Stimulated activated CD8-positive, alpha-beta memory T cell treated with anti-CD3 and anti-CD28 coated beads, Interleukin-4, amount 100 ng/mL, for 4 hours (primary cell): ENCODE measurements at places on chromosomes 1 and 21.

- no peak for DNase-seq
Measured at GRCh38 chr1:178895928-178896327, 25.1 kb upstream of the ANGPTL1 start.

- DNase-seq: no peak
Measured at GRCh38 chr1:67948151-67949080, 102.0 kb downstream of the DIRAS3 start.

GRCh38 chr1:41072051-41072450 is 50.5 kb upstream of the SLFNL1 start:
- DNase-seq: no peak

- no peak for DNase-seq
Measured at GRCh38 chr1:61337441-61337951, 255.1 kb downstream of the NFIA start.

GRCh38 chr1:205348554-205349487 is 7.9 kb downstream of the KLHDC8A start:
- DNase-seq: no peak

DNA sequence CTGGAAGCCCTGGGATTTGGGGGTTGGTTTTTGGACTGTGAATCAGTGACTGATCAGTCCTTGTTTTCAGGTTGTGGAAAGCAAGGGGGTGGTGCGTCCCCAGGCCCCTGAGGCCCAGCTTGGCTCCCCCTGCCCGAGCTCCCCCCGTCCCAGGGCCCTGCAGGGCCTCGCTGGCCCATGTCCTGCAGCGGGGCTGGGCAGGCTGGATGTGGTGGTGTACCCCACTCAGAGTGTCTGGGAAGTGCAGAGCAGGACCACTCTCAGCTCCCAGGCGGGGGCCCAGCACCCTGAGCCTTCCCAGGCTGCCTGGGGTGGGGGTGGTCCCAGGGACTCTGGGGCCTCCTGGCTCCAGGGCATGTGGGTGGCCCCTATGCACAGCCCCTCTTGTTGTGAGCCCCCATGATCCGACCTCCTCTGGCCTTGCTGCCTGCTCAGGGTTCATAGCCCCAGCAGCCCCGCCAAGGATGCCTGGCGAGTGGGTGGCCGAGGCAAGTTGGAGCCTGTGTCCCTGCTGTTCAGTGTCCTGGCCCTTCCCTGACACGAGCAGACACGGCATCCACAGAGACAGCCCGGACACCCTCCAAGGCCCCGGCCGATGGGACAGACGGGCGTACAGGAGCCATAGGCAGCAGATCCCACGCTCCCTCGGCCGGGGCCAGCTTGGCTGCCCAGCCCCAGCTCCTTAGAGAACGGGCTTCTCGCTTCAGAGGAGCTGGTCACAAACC is 37.9 kb downstream of the SLX9 start:
- DNase-seq: no peak

DNA sequence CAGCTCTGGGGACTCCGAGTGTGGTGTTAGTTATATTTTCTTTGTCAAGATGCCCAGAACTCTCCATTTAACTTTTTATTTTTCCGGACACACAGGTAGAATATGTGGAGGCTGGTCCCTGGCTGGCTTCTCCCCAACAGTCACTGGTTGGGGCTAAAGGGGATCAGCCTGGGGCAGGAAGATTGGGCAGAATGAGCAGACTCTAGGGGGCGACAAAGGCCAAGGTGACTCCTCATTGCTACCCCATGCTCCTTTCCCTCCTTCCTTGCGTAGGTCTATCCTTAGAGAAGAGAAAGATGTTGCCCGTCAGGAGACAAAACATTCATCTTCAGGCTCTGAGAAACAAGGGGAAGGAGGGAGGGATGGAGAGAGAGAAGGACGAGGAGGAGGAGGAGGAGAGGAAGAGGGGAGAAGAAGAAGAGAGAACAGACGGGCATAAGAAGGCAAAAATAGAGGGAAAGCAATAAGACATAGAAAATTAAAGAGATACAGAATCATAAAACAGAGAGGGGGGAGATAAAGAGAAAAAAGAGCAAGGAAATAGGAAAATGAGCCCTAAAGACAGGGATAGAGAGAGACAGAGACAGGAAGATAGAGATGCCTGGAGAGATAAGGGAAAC is 89.9 kb downstream of the FOXD2 start:
- DNase-seq: no peak

GRCh38 chr1:221829327-221830015 is 87.6 kb upstream of the DUSP10 start:
- peak; percentile 30 for DNase-seq

DNA sequence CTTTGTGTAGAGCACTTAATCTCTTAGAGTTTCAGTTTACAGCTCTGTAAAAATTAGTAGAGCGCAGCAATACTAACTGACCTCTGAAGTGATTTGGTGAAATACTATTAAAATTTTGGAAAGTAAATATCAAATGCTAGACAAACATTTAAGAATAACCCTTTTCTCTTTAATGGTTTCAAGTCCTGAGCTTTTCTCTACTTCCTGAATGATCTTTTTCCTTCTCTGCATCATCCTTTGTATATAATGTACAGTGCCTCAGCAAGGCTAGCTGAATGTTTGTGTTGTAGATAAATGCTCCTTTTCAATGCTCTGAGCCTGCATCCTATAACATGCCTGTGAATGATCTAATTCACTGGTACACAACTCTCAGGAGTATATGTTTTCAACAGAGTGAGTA is 272.9 kb downstream of the ADGRL2 start:
- DNase-seq: no peak

DNA sequence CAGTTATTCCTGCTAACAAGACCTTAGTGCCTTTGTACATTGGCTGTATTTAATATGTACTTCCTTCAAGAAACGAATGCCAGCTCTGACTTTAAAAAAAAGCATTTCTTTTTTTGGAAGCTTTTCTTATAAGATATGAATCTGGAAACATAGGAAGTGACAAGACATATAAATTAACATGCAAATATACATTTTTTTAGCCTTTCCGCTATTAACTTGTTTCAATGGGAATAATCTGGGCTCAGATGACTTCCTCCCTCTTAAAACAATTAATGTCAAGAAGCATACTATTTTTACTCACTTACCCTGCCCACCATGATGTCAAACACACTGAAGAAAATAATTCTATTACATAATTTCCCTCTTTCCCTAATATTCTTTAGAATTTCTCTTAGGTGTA is 1.4 kb downstream of the DENND1B start:
- DNase-seq: no peak

DNA sequence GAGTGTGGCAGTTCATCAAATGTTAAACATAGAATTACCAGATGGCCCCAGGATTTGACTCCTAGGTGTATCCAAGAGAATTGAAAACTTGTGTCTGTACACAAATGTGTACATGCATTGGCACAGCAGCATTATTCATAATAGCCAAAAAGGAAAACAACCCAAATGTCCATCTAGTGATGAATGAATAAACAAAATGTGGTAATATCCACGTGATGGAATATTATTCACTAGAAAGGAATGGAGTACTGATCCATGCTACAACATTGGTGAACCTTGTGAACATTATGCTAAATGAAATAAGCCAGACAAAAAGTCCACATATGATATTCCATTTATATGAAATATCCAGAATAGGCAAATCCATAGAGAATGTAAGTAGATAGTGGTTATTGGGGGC is 77.7 kb downstream of the RAVER2 start:
- no peak for DNase-seq

- DNase-seq: no peak
Measured at GRCh38 chr21:43367296-43367695, 59.6 kb downstream of the SIK1 start.

DNA sequence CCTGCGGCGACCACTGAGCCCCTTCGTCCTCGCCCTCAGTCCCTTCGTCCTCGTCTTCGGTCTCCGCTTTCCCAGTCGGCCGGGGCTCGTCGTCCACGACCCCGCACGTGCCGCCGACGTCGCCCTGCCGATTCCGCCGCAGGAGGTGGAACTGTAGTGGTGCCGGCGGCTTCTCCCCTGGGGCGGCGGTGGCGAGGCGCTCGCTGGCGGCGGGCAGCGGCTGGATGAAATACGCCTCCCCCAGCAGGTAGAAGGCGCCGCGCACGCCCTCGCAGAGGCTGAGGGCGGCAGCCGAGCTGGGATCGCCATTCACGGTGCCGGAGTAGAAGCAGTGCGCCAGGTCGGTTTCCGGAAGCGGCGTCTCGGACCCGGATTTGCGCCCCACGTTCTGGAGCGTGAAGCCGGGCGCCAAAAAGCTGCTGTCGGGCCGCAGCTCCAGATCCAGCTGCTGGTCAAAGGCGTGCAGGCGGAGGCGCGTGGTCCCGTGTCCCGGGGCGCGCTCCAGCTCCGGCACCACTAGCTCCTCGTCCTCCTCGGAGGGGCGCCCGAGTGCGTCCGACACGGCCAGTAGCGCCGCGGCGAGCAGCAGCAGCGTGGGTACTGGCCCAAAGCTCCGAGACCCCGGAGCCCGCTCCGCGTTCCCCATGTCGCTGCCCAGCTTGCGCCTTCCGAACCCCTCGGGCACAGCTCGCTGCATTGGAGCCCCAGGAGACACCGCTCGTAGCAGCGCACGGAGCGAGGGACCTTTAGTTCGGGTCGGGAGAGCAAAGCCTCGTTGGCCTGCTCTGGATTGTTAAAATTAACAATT is 747 bp downstream of the ADAMTS1 start:
- DNase-seq: no peak

DNA sequence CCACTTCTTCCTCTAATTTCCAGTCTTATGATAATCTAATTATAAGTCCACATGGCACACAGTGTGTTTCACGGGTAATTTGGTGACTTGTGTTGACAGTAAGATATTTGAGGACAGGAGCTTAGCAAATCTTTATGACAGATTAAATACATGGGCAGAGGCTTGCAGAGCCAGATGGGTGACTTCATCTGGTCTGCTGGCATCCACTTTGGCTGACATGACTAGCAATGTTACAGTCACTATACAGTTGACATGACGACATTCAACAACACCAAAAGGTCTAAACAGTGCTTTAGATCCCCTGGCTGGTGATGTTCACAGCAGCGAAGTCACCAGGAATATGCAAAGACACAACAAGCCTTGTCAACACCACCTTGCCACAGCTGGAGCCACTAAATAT is 147.2 kb downstream of the ETS2 start:
- DNase-seq: no peak

- DNase-seq: no peak
Measured at GRCh38 chr1:168933141-168933805, 173.2 kb upstream of the ATP1B1 start.

DNA sequence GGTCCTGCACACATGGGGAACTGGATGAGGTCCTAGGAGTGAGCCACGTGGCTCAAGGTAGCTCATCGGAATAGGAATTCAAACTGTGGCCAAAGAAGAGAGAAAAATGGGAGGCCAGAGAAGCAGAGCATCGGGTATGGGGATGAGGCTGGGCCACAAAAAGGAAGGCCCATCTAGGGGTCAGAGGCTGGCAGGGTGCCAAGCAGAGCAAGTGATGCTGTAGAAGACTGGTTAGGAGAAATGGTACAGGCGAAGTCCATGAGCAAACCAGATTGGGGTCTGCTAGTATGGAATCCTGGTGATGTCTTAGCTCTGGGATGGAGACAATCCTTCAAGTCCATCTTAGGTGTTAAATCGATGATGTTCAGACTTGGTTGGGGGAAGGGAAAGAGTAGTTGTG is 68.0 kb downstream of the TEX35 start:
- no peak for DNase-seq

DNA sequence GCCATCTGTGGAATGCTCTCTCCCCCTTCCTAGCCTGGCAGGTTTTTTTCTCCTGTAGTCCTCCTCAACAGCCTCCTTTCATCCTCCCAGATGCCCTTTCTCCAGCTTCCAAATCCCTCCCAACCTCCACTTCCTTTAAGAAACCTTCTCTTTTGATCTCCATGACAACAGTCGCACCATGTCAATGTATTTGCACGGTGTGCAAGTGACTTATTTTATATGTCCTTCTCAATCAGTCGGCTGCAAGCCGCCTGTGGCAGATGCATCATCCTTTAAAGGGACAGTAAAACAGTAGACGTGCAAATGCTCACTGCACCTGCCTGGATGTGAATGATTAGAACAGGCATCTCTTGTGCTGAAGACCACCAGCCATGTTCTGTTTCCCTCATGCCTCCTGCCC is 285.2 kb downstream of the PCP4 start:
- DNase-seq: no peak

DNA sequence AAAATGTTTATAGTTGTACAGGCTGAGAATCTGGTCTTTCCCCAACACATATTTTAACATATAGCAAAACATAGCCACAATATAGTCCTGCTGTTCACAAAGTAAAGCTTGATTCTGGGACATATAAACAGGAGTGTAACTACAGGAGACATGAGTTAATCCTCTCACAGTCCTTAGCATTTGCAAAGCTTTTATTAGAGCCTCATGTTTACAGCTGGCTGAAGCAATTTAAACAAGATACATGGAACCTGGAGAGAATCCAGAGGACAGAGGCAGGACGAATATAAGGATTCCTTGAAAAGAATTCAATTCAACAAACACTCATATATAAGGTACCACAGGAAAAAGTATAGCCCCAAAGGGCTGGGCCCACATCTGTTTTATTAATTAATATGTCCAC is 163.4 kb downstream of the ADGRL4 start:
- no peak for DNase-seq

GRCh38 chr1:30101487-30102227 is 621.7 kb downstream of the MATN1 start:
- no peak for DNase-seq

- DNase-seq: no peak
Measured at GRCh38 chr1:230867101-230867902, 1.0 kb downstream of the C1orf198 start.

DNA sequence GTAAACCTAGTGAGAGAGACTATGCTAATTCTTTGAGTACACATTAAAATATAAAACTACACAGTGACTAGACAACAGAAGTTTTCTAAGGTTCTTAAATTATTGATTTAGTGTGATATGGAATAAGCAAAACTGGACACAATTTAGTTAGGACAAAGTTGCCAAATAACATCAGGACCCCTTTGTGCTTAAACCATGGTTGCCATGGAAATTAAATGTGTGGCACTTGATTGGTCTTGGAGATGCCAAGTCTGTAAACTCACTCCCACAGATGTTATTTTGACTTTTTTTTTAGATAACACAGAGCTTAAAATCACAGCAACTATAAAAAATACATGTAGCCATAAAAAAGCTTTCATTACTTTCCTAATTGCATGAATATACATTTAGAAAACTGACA is 234.6 kb downstream of the BRINP3 start:
- DNase-seq: no peak

DNA sequence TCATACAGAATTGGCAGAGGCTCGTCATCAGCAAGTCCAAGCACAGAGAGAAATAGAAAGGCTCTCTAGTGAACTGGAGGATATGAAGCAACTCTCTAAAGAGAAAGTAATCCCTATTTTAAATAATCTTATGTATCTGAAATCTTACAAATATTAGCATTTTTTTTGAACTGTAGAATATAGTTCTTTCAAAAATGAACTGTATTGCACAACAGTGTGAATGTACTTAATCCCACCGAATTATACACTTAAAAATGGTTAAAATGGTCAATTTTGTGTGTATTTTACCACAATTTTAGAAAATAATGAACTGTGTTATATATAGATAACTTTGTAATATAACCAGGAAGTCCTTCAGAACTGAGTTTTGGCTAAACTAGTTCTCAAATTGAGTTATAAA is 75.9 kb downstream of the CCDC18 start:
- no peak for DNase-seq

- no peak for DNase-seq
Measured at GRCh38 chr1:160069460-160070231, at the start of gene KCNJ10. TSS of gene KCNJ10 (minus strand) at chr1:160070160. CDS start at chr1:160042532, 27,628 bp downstream.

GRCh38 chr1:202462342-202463076 is 114.0 kb downstream of the PPP1R12B start:
- no peak for DNase-seq

- DNase-seq: no peak
Measured at GRCh38 chr1:228987286-228987685, 252.0 kb downstream of the RHOU start.

- no peak for DNase-seq
Measured at GRCh38 chr1:201327687-201328240, 44.5 kb downstream of the PKP1 start.
